Fibroblast of upper back skin (primary cell): ENCODE measurements at places on chromosomes 4 and X.

DNA sequence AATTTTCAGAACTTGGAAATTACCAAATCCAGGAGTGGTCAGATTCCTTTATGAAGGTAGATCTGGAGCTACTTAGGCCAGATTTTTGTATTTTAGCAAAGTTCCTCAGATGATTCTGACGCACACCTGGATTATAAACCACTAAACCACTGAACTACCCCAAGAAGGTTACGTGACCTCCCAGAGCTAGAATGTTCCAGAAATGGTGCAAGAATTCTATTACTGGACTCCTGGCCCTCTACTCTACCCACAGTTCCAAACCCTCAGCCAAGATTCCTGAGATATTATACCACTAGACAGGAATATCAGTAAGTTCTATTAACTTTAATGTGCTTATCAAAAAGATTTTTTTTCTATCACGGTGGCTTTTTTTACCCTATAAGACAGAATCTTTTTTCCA is 67.1 kb downstream of the ABCG2 start:
- DNase-seq = peak; percentile 9

DNA sequence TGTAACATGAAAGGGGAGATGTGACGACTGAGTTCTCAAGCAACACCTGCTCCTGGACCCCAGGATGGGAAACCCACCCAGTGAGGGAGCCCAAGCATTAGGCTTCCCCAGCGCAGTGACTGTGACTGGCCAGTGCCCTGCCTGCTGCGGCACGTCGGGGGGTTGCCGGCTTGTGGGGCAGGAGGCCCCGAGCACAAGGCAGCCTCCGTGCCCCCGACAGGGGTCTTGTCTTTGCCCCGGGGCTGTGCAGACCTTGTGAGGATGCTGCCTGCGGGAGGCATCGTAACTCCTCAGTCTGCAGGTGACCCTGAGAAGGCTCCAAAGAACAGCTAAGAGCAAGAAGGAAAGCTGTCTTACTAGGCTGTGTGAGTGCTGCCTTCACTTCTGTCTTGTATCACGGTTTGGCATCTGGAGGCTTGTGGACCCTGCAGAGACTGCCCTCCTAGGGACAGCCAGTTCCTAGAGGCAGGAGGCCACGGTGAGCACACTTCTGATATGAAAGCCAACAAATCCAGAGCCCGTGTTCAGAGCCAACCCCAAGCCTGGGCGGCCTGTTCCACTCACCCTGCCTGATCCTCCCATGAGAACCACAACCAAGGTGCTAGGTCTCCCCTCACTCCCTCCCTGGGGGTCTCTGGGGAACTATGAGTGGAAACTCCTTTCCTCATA is 47.7 kb downstream of the FGFRL1 start:
- DNase-seq = no peak

- peak; percentile 82 for DNase-seq
Measured at GRCh38 chrX:70133303-70134115, at the start of gene IGBP1. IGBP1 (plus strand) TSS chrX:70133447; CDS start chrX:70133948, 501 bp downstream.

DNA sequence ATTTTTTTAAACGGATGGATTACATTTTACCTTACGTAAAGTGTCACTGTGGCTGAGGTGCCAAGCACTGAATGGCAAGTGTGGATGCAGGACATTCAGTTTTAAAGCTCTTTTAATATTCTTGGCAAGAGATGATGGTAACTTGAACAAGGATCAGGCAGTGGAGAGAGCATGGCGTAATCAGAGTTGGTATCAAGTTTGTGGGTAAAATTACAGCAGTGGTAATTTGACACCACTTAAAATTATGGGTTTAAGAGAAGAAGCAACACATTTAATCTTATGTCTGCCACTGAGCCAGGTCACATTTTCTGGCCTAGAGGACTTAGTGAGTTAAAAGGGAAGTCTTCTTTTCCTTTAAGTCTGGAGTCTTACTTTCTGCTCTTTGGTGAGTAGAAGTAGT is 100.5 kb downstream of the NAA11 start:
- no peak for DNase-seq

DNA sequence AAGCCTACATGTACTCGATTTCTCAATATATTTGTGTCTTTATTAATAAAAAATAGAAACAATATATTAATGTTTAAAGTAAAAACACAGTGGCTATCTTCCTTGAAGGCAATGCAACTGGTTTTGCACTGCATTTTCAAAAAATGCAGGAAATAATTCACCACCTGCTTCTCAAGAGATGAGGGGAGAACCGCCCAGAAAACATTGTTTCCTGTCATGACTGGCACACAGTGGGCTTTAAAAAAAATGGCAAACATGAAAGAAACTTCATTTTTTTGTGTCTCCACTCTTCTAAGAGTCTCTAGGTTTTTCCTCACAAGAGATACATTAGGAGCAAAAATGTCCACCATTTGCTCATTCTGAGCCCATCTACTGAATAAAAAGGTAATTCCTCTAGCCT is 50.8 kb upstream of the C4orf50 start:
- no peak for DNase-seq

GRCh38 chr4:126916626-126917140 is 716.1 kb upstream of the INTU start:
- DNase-seq = peak; percentile 93
